Naive thymus-derived CD8-positive, alpha-beta T cell (primary cell): ENCODE measurements at places on chromosomes 5 and 9.

DNA sequence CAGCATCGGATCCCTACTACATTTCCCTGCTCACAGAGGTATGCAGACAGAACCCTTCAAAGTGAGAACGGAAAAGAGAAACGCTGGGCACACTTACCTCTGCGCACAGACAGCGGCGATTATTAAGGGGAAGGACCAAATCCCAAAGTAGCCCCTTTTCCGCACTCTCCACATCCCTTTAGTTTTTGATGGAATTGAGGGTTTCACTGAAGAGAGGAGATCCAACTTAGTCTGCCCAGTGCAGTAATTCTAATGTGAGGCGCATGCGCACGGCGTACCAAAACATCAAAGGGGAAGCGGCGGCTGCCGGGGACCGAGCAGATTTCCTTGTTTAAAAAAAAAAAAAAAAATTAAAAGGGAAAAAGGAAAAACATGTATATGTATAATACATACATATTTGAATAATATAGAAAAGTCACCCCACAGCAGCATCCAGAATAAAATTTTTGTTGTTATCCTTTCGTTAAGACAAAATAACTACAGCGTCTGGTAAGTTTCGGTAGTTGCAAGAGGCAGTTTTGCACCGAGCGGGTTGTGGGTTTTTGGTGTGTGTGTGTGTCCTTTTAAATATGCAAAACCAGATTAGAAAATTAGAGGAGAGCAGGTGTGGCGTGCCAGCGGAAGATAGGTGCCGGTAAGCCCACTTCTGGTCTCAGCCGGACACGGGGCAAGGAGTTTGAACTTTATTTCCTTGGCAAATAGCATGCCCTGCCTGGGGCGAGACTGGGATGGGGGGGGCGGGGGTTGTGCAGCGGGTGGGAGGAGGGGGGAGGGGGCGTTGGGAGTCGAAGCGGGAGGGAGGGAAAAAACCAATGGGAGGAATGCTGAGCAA is at the start of gene GABRB2:
TSS of gene GABRB2 (minus strand) at position 256 of the 832 bp plus-strand sequence. CDS start at position 174, 82 bp downstream.
- DNase-seq: no peak

- DNase-seq: no peak
Measured at GRCh38 chr5:157506981-157507780, 47.2 kb downstream of the NIPAL4 start.

DNA sequence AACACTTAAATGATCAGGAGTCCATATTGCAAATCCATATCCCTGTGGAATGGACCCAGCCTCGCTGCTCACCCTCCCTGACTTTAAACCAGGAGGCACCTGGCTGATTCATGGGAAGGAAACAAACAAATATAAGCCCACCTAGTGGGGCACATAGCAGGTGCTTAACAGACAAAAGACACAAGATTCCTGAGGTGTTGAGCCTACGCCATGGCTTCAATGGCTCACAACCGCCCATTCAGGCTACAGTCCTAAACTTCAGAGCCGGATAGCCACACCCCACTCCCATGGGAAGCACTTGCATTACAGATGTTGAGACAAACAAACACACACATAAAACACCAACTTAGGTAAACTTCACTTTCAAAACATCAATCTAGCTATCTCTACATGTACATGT is 359.9 kb downstream of the ICE1 start:
- DNase-seq: no peak

- no peak for DNase-seq
Measured at GRCh38 chr5:135091286-135091685, 57.3 kb upstream of the PITX1 start.

- DNase-seq: no peak
Measured at GRCh38 chr5:60812426-60812825, 31.6 kb downstream of the ELOVL7 start.
